ENCODE measurements at places on chromosomes 6 and 20.

DNA sequence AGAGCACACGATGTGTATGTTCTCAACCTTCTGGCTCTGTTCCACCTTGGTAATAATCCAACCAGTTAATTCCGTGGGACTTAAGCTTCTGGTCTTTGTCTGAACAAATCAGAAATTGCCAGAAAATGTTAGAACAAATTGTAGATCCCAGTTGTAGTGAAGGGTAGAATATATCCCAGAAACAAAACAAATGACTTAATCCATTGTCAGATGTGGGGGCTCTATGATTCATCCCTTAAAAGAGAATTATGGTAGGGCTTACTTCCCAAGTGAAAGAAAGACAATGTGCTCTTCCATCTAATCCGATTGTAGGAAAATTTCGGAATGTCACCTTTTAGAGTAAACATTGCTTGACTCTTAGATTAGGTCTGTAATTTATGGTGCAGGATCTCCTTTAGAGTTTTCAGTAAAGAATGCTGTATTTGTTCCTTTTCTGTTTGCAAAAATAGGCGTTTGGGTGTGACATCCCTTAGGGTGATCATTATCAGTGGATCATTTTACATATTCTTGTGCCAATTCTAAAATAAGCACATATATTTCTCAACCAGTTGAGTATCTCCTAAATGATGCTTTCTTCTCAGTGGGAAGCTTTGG is 234.5 kb upstream of the ZNF217 start:
- H3K4me3 ChIP-seq: no peak overlapping the region
- no peaks in the 10 kb centered on the region for H3K27me3 ChIP-seq
- no peak overlapping the region for H3K27ac ChIP-seq

DNA sequence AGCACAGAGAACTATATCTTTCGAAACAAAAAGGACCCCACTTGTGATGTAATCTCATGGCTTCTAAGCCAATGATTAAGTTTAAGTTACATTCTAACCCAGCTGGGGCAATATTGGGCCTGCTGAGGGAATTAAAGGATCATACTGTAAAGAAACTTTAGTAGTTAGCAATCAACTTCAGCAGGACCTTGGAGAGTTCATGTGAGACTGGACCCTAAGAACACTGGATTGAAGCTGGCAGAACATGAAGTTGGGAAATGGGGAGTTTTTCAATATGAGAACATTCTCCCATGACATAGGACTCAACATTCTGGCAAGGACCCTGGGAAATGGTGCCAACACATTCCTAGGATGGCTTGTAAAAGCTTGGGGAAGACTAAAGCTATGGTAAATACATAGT is 516.2 kb downstream of the PKHD1 start:
- no peak for DNase-seq
- H3K4me1 ChIP-seq: no peaks in the 10 kb centered on the region
- no peak overlapping the region for H3K4me3 ChIP-seq

DNA sequence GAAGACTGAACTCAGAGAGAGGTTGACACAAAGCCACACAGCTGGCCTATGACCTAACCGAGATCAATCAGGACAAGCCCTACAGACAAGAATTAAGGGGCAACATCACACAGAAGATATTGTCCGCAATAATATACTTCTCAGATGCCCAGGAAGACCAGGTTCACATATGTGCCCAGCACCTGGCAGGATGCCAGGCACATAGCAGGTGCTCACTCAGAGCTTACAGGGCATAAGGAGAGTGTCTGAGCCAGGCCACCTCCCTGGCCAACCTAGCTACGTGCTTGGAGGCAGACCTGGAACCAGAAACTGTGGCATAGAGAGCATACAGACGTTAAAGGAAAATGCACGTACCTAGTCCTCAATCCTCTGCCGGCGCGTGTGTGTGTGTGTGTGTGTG is 87.0 kb upstream of the LRFN2 start:
- H3K27ac ChIP-seq: no peak overlapping the region
- H3K4me1 ChIP-seq: no peaks in the 10 kb centered on the region
- no peak for DNase-seq
- H3K4me3 ChIP-seq: no peak overlapping the region

DNA sequence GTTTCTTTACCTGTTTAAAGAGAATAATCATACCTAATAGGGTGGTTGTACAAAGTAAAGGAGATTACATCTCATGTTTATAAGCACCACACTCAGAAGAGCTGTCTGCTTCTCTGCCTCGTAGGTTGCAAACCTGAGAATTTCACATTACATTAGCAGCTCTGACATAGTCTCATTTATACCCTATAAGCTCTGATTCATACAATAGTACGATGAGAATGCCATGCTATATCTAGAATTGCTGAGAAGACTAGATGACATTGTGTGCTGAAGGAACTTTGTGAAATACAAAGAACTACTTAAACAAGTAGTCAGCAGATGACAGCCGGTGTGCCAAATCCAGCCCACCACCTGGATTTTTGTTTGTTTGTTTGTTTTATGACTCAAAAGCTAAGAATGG is 121.2 kb downstream of the ADAT2 start:
- H3K4me1 ChIP-seq: no peaks in the 10 kb centered on the region
- H3K27ac ChIP-seq: no peak overlapping the region
- H3K4me3 ChIP-seq: no peak overlapping the region

DNA sequence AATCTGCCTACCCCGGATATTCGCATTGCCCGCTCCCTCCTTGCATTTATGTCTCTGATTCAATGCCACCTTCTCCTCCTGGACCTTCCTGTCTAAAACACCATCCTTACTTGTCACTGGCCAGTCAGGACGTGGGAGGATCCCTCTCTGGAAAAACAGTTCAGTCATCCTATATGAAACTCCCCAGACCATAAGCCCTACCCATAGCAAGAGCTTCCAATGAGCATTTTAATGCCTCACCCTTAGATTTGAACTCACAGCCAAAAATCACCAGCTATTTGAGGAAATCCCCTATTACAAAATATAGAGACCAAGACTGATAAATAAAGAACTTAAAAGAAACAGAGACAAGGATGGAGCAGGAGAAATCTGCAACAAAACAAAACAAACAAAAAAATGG is 86.4 kb downstream of the SHLD1 start:
- no peaks in the 10 kb centered on the region for H3K27me3 ChIP-seq
- no peaks in the 10 kb centered on the region for H3K36me3 ChIP-seq
- no peak overlapping the region for H3K4me3 ChIP-seq
- H3K4me1 ChIP-seq: peaks cover 10% of the 10 kb centered on the region
- H3K27ac ChIP-seq: peak overlapping the region; percentile 38

DNA sequence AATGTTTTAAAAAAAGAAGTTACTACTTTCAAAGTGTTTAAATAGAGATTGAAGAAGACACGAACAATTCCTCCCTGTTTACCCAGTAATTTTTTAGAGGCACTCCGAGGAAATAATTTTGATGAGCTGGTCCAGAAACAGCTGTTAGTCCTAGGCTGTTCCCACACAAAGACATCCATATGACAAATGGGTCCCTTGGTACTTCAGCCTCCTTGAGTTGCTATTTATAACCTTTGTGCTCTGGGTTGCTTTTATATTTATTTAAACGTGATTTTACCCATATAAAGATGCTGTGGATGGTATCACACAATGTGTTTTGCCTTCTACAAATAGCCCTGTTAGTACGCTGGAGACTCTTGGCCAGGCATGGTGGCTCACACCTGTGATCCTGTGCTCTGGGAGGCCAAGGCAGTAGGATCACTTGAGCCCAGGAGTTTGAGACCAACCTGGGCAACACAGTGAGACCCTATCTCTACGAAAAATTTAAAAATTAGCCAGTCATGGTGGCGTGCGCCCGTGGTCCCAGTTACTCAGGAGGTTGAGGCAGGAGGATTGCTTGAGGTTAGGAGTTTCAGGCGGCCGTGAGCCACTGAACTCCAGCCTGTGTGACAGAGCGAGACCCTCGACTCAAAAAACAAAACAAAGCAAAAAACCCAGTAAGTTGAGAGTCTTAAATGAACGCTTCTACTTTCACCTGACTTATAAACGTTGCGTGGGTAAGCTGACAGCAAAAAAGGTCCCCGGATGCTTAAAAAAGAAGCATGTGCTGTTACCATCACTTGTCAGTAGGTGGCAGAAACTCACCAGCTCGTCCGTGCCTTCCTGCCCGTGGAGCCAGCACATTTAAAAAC is 56.9 kb upstream of the ARMH2 start:
- no peaks in the 10 kb centered on the region for H3K27me3 ChIP-seq
- peaks cover 45% of the 10 kb centered on the region for H3K36me3 ChIP-seq
- peak; percentile 86 for DNase-seq
- no peak overlapping the region for H3K27ac ChIP-seq
- peaks cover 29% of the 10 kb centered on the region for H3K4me1 ChIP-seq
- no peak overlapping the region for H3K4me3 ChIP-seq

DNA sequence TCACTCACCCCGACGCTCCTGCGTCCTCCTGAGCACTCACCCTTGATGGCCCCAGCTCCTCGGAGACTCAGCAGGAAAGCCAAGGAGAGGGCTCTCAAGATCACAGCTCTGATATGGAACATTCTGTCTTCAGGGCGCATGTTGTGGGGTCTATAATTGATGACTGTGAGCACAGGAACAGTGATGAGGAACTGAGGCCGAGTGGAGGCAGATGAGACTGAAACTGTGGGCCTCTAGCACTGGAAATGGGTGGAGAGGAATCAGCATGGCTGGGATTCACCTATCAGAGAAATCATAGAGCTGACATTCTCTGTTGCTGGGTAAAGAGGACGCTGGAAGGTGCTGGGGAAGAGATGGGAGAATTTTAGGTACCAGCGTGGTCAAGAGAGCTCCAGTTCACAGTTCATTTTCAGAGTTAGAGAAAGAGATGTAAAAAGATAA is at the start of gene HLA-DPA1:
Gene HLA-DPA1, minus strand, starts transcription at position 219 of the 441 bp plus-strand sequence.
- H3K36me3 ChIP-seq: peaks cover 7% of the 10 kb centered on the region
- H3K27ac ChIP-seq: peak within 1 kb of the TSS; percentile 54
- peak within 1 kb of the TSS; percentile 25 for H3K4me3 ChIP-seq
- H3K27me3 ChIP-seq: peaks cover 6% of the 10 kb centered on the region
- H3K4me1 ChIP-seq: no peaks in the 10 kb centered on the region

GRCh38 chr6:134317471-134318131 is at the start of gene SGK1:
Gene SGK1 (minus strand): TSS chr6:134318112. CDS start chr6:134317460, 652 bp downstream.
- H3K36me3 ChIP-seq: no peaks in the 10 kb centered on the region
- H3K4me3 ChIP-seq: peak within 1 kb of the TSS; percentile 47
- DNase-seq: peak; percentile 41
- peaks cover 5% of the 10 kb centered on the region for H3K4me1 ChIP-seq
- no peak within 1 kb of the TSS for H3K27ac ChIP-seq

DNA sequence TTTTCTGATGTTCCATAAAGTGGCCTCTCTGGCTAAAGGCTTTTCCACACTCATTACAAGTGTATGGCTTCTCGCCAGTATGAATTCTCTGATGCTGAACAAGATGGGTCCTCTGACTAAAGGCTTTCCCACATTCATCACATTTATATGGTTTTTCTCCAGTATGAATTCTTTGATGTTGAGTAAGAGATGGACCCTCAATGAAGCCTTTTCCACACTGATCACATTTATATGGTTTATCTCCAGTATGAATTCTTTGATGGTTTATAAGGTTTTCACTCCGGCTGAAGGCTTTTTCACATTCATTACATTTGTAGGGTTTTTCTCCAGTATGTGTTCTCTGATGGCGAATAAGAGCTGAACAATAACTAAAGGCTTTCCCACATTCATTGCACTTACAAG is 20.4 kb downstream of the ZNF184 start:
- no peaks in the 10 kb centered on the region for H3K27me3 ChIP-seq
- DNase-seq: no peak
- H3K36me3 ChIP-seq: peaks cover 60% of the 10 kb centered on the region
- no peaks in the 10 kb centered on the region for H3K4me1 ChIP-seq
- H3K4me3 ChIP-seq: no peak overlapping the region

- DNase-seq: no peak
- peaks cover 3% of the 10 kb centered on the region for H3K4me1 ChIP-seq
- H3K27me3 ChIP-seq: no peaks in the 10 kb centered on the region
- no peak overlapping the region for H3K4me3 ChIP-seq
- H3K36me3 ChIP-seq: no peaks in the 10 kb centered on the region
- no peak overlapping the region for H3K27ac ChIP-seq
Observed at GRCh38 chr20:48627737-48628128, 200.1 kb downstream of the PREX1 start.

DNA sequence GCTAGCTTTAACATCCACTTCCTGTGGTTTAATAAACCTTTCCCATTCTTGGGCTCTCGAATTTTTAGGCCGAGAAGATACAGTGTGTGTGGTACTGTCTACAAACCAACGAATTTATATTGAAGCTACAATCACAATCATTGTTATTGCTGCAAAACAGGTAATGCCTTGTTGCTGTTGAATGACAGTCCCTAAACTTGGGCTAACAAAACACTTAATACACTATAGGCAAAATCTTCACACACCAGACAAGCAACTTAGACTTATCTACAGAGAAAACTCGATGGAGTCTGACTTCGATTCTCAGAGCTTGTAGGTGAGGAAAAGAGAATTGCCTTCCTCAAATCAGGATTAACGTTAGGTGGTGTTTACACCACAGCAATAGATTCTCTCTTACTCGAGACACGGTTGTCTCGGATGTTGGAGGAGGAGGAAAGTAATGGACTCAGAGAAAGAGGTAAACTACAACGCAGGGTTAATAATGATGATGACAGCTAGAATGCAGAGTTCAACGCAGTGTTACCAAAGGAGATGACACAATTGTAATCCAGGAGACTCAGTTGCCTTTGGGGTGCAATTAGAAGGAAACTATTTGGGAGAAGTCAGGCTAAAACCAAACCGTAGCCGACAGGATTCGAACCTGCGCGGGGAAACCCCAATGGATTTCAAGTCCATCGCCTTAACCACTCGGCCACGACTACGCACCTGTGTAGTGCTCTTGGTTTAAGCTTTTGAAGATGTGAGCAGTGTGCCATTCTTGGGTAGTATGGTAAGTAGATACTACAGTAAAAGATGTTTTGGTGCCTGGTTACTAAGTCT is 32.5 kb upstream of the ZNF184 start:
- no peaks in the 10 kb centered on the region for H3K36me3 ChIP-seq
- no peak overlapping the region for H3K27ac ChIP-seq
- no peak for DNase-seq
- no peak overlapping the region for H3K4me3 ChIP-seq
- H3K27me3 ChIP-seq: peaks cover 46% of the 10 kb centered on the region
- H3K4me1 ChIP-seq: peaks cover 9% of the 10 kb centered on the region

- H3K4me3 ChIP-seq: no peak overlapping the region
- peaks cover 3% of the 10 kb centered on the region for H3K27me3 ChIP-seq
- no peaks in the 10 kb centered on the region for H3K36me3 ChIP-seq
- H3K4me1 ChIP-seq: no peaks in the 10 kb centered on the region
- DNase-seq: no peak
Observed at GRCh38 chr6:39962831-39963230, 28.6 kb upstream of the MOCS1 start.

GRCh38 chr20:1280195-1281102 is 14.4 kb downstream of the SNPH start:
- H3K27ac ChIP-seq: no peak overlapping the region
- no peak for DNase-seq
- H3K4me1 ChIP-seq: no peaks in the 10 kb centered on the region
- no peaks in the 10 kb centered on the region for H3K27me3 ChIP-seq

- H3K4me1 ChIP-seq: no peaks in the 10 kb centered on the region
- H3K36me3 ChIP-seq: no peaks in the 10 kb centered on the region
- H3K27me3 ChIP-seq: no peaks in the 10 kb centered on the region
Observed at GRCh38 chr6:143000811-143001210, 55.8 kb upstream of the HIVEP2 start.

GRCh38 chr6:53504512-53504911 is 40.4 kb downstream of the GCLC start:
- H3K27ac ChIP-seq: no peak overlapping the region
- H3K36me3 ChIP-seq: peaks cover 16% of the 10 kb centered on the region
- no peak overlapping the region for H3K4me3 ChIP-seq

Measured in thymus (tissue), 14 donors.